ENCODE measurements at places on chromosomes 1 and 21.

- no peak overlapping the region for H3K27ac ChIP-seq
- no peak for DNase-seq
- H3K27me3 ChIP-seq, result no peaks in the 10 kb centered on the region
Measured at GRCh38 chr1:93723110-93723509, 41.5 kb upstream of the BCAR3 start.

- H3K27ac ChIP-seq, result no peak overlapping the region
- peak overlapping the region; percentile 55 for H3K4me3 ChIP-seq
- no peak for DNase-seq
- H3K36me3 ChIP-seq, result no peaks in the 10 kb centered on the region
- H3K27me3 ChIP-seq, result peaks cover 37% of the 10 kb centered on the region
- H3K4me1 ChIP-seq, result 0 out of 2 replicates have a peak, but pooled peaks cover 2% of the 10 kb centered on the region
Measured at GRCh38 chr1:50978852-50979781, 9.1 kb downstream of the CDKN2C start.

DNA sequence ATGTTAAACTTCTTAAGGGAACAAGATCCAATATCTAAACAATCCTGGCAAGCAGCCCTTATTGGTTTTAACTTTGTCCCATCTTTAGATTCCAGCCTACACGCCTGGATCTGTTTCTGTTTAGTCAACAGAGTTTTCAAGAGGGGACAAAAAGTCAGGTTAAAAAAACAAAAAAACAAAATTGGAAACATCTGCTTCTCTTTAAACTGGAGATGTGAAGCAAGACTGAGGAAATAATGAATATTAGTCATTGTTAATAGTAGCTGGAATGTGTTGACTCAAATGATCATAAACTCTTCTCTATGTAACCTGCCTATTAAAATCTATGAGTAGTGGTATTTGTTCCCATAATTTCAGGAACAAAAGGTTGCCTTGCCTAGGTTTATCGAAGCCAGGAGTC, 55.0 kb downstream of the NID1 start:
- no peak overlapping the region for H3K27ac ChIP-seq
- H3K4me3 ChIP-seq, result no peak overlapping the region
- H3K4me1 ChIP-seq, result no peaks in the 10 kb centered on the region
- H3K27me3 ChIP-seq, result no peaks in the 10 kb centered on the region
- no peak for DNase-seq

GRCh38 chr1:150560011-150560438, 10.8 kb downstream of the ADAMTSL4 start:
- peak; percentile 88 for DNase-seq
- peak overlapping the region; percentile 63 for H3K4me3 ChIP-seq

DNA sequence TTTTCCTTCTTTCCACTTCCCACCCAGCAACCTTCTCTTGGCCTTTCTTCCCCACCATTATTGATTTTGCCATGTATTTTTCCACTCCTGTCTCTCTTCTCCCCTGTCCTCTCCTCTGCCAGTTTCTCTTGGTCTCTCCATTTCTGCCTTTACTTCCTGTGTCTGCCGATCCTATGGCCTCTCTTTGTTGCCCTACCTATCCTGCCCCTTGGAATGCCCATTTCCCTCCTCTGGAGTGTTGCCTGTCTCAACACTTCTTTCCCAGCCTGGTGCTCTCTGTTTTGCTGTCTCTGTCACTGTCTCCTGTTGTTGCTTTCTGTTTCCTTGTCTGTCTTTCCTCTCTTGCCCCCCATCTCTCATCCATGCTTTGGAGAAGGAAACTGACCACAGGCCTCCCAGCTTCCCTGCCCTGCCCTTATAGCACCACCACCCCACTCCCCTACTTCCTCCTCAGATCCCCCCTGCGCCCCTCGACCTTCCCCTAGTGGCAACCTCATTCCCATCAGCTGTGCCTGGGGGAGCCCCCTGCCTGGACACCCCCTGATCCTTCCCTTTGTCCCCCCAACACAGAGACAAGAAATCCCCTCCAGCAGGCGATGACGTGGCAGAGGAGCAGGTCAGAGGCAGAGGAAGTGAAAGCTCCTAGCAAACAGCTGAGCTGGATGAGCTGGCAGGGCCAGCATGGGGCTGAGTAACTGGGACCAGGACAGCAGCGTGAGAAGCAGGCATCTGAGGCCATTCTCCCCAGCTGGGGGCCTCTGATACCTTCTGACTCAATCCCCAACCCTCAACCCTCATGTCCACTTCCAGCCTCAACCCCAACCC, 6.6 kb upstream of the ETV3L start:
- H3K4me3 ChIP-seq, result no peak overlapping the region
- no peaks in the 10 kb centered on the region for H3K4me1 ChIP-seq
- H3K27me3 ChIP-seq, result no peaks in the 10 kb centered on the region
- H3K36me3 ChIP-seq, result no peaks in the 10 kb centered on the region

DNA sequence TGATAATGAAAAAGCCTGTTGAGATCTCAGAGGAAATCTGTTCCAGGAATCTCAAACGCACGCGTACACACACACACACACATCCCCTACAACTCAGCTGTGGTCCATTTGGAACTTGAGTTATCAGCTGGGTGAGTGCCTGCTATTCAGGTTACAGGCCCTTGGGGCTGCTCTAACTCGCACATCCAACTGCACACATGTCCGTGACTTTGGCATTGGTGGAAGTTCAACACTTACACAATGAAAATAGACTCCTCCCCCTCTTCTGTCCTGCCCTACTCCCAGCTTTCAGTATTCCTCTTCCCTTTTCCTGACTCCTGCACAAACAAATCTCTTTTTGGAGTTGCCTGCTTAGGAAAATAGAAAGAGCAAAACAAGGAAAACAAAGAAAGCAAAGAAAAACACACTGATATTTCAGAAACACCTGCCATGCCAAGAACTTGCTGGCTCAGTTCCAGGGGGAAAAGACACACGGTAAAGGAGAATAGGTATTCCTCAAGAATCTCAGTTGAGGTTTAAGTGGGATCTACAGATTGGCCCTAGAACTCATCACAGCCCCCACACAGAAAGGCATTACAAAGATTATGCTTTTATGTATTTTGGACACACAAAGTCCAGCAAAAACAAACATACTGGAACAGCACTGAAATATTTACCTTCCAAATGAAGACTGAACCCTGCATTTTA, 140.9 kb downstream of the TGFBR3 start:
- no peak for DNase-seq
- H3K4me1 ChIP-seq, result no peaks in the 10 kb centered on the region
- no peak overlapping the region for H3K4me3 ChIP-seq
- H3K36me3 ChIP-seq, result peaks cover 8% of the 10 kb centered on the region
- no peak overlapping the region for H3K27ac ChIP-seq
- H3K27me3 ChIP-seq, result no peaks in the 10 kb centered on the region

DNA sequence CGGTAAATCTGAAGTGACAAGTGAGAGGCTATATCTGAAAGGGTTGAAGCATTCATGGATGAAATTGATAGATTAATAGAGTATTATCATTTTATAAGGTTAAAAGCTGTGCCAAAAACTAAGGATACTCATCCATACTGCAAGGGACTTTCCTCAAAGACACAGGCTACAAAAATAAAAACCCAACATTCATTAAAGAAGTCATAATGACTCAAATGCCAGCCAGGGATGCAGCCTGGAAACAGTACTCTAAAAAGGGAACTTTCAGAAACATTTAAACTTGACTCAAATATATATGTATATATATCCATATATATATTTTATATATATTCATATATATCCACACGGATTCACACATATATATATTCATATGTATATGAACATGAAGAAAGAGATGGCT, 1.1 kb upstream of the TIAM1 start:
- no peak overlapping the region for H3K4me3 ChIP-seq
- H3K4me1 ChIP-seq, result peaks cover 3% of the 10 kb centered on the region
- H3K27me3 ChIP-seq, result no peaks in the 10 kb centered on the region
- no peaks in the 10 kb centered on the region for H3K36me3 ChIP-seq
- no peak overlapping the region for H3K27ac ChIP-seq
- no peak for DNase-seq

DNA sequence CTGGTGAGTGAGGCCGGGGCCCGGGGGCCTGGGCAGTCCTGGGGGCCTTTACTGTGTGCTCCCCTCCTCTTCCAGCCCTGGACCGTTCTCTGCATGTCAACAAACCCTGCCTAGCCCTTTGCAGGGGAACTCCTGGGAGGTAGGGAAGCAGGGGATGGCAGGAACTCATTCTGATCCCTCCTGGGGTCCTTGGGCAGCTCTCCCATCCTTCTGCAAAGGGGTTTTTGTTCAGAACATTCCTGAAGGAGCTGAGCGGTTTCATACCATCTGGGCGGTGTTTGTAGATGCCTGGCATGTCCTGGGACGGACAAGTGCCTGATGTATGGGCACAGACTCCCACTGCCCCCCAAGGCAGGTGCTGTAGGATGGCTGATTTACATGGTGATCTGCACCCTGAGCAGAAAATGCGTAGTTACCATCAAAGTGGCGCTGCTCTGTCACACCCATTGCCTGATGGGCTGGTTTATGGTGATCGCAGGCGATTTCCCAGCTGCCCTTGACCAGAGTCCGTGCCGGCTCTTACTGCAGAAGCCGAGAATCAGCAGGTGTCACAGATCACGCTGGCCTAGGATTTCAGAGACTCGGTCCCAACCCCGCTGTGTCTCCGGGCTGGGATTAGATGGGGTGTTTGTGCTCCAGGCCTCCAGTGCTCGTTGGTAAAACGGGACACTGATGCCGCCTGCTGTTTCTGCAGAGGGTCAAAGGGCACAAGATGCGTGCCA, 71.6 kb upstream of the TRAPPC10 start:
- no peak overlapping the region for H3K4me3 ChIP-seq
- peak; percentile 16 for DNase-seq
- H3K36me3 ChIP-seq, result no peaks in the 10 kb centered on the region
- H3K27ac ChIP-seq, result no peak overlapping the region
- no peaks in the 10 kb centered on the region for H3K4me1 ChIP-seq

DNA sequence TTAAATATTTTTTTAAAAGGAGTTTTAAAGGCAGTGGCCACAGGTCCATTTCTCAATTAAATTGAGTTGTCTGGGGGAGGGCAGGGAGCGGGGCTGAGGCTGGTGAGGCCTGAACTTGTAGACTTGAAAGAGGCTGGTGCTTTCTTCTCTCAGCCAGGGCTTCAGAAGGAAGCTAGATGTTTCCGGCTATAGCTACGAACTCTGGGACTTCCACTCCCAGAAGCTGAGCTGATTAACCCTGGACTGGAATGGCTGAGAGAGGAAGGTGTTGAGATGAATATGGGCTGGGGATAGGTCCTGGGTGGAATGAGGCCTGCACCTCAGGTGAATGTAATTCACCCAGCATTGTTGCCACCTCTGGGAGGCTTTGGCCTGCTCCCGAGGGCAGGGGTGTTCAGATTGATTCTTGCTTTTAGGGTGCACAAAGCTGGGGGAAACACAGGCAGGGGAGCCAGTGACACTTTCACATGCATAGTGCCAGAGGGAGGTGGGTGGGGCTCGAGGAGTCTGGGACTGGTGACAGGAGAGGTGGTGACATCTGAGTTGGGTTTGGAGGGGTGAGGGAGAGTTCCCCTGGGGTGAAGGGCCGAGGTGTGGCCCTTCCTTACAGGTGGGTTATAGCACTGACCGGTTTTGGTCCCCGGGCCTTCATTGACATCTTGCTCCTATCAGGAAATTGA, 18.2 kb downstream of the LDLRAP1 start:
- no peak for DNase-seq
- H3K4me1 ChIP-seq, result no peaks in the 10 kb centered on the region
- H3K27me3 ChIP-seq, result no peaks in the 10 kb centered on the region
- no peak overlapping the region for H3K27ac ChIP-seq
